T47D (cell line): ENCODE measurements at places on chromosomes 2 and 18.

GRCh38 chr2:74552914-74553811 is 579 bp downstream of the LOXL3 start:
- no peak for DNase-seq

- no peak for DNase-seq
Measured at GRCh38 chr2:66366619-66367018, 68.3 kb upstream of the MEIS1 start.

DNA sequence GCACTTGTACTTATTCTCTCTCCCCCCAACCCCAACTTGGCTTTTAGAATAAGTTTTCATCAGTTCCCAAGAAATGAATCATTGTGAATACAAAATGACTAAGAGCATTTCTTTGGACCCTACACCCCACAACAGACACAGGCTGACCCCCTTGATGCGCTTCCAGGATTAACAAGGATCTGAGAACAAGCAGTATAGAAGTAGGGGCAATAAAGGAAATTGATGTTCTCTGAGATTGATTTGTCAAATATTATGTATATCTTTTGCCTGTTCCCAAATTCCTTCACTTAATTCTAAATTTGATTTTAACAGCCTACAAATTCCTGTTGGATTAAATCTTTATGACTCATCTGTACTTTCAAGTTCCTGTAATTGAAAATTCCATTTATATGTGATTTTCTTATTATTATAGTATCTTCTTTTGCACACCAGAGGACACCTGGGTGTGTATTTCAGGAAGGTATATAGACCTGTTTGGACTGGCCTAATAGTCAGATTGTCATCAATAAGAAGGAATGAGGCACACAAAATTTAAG is 10.2 kb upstream of the PTPN4 start:
- no peak for DNase-seq

DNA sequence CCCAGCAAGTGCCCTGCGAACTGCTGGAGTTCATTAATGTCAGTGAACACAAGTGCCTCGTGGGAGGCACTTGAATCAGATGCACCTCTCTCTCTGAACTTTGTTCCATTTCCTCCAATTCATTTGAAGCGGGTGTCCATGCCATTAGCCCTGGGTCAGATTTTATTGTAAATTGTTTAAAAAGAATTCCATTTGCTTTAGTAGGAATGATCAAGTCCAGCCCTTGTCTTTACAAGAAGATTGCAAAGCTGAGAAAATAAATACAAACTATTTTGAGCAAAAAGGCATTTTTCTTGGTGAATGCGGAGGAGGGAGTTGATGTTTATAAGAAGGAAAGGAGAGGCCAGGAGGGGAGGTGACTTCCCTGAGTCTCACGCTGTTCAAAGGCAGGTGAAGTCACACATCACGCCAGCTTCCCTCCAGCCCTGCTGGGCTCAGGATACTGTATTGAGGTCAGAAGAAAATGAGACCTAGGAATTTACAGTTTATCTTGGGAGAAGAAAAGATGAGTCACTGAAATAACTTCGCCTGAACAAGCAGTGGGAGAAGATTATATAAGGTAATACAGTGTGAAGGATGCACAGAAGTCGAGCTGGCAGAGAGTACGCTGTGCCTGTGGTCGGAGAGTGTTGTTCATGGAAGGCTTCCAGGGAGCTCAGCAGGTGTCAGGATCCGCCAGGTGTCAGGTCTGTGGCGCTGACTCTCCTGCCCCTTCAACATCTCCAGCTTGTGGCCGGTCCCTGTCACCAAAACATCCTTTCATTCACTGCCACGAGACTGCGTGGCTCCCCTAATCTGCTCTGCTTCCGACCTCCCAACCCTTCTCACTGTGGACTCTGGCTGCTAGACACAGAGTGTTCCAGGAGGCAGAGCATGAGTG is 36.5 kb downstream of the EFR3B start:
- DNase-seq, result peak; percentile 1

DNA sequence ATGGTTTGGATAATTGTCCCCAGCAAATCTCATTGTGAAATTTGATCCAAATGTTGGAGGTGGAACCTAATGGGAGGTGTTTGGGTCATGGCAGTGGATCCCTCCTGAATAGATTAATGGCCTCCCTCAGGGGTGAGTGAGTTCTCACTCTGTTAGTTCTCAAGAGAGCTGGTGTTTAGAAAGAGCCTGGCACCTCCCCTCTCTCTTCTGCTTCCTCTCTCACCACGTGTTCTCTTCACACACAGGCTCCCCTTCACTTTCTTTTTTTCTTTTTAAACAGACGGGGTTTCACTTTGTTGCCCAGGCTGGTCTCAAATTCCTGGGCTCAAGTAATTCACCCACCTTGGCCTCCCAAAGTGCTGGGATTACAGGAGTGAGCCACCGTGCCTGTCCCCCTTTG is 111.6 kb upstream of the LTBP1 start:
- no peak for DNase-seq

DNA sequence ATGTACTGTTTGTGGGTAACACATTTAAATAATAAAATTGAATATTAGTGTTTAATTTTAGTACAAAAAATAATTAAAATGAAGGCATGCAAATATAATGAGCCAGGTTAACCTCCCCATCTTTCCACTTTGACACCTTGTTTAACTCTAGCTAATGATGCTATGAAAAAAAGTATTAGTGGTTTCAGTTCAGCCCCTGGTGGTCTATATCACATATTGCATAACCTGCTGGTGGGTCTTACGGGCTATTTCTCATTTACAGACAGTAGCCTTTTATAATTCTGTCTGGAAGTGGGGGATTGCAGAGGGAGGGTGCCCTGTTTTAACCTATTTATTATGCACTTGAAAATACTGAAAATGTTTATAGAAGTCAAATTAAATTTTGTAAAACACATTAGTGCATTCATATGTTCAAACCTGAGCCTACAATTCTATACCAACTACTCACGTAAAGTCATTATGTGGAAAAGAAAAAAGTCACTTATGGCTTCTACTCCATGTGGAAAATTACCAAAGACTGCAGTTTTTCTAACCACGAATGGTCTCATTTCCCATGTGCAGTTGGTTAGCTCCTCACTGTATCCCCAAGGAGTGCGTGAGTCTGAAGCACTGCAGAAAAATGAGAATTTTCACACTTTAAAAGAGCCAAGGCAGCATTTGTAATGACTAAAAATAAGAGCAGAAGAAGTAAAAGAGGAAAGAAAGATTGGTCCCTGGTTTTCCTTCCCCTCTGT is 381.0 kb downstream of the MTX2 start:
- DNase-seq, result no peak

DNA sequence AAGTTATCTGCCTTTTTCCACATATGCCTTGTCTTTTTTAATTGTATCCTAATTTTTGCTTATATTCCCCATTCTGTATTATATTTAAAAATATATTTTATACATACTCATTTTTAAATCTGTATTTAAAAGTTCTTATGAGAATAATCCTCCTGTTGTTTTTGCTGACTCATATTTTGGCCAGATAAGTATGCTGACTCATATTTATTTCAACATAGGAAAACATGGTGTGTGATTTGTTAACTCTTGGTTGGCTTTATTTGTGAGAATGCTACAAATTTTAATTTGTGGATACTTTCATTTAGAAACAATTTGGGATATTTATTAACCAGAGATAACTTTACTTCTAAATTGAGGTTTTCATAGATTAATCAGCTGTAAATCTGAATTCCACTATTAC is 587.7 kb downstream of the CPS1 start:
- no peak for DNase-seq

- no peak for DNase-seq
Measured at GRCh38 chr18:48197819-48198218, 211.4 kb downstream of the ZBTB7C start.
